Activated T-helper 17 cell treated with anti-CD3 and anti-CD28 coated beads, Interleukin-2, amount 50 U/mL, for 72 hours (primary cell): ENCODE measurements at places on chromosomes 4 and X. TPM values are rescaled to one million over a fixed set of nuclear protein-coding genes. Genes with fewer than 3 reads are reported as not detected.

The PABPC1L2A gene
- total RNA-seq = not detected

The DCHS2 gene
- not detected for total RNA-seq

The UGT2B11 gene
- not detected for total RNA-seq

The LUZP4 gene
- not detected for total RNA-seq

The LRCH2 gene
- total RNA-seq = not detected

The HELT gene
- total RNA-seq = not detected

The LRP2BP gene
- 1.2 TPM for total RNA-seq

The RWDD4 gene
- 16.7 TPM for total RNA-seq

The ZNF41 gene
- 12.2 TPM for total RNA-seq

The BANK1 gene
- 0.50 TPM for total RNA-seq

The AR gene
- total RNA-seq = 0.03 TPM

The GPR143 gene
- total RNA-seq = not detected

DNA sequence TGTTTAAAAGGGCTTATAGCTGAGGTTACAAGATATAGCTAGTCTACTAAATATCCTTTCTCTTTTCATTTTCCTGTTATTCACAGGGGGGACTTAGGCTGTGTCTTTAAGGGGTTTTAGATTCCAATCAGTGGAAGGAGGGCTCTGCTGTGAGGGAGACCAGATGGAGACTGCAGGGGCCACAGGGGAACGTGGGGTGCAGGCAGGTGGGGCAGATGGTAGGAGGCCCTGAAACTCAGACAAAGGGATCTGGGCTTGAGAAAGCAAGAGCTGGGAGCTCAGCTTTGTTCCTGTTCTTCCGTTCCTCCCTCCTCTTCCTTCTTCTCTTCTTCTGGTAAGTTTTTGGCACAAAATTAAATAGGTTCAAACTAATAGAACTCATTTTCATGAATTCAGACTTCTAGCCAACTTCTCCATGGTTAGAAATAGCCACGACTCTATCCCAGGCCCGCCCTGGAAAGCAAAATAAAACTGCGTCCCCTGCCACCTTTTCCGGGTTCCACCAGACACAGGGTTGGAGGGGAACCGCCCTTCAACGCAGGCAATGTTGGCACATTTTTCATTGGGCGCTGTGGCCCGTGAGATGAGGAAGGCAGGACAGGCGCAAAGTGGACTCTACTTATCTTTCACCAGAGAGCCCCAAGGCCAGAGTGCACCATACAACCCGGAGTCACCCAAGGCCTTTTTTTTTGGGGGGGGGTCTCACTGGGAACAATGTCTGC is 3.5 kb upstream of the TMSB4X start:
- ATAC-seq = peak; percentile 27

DNA sequence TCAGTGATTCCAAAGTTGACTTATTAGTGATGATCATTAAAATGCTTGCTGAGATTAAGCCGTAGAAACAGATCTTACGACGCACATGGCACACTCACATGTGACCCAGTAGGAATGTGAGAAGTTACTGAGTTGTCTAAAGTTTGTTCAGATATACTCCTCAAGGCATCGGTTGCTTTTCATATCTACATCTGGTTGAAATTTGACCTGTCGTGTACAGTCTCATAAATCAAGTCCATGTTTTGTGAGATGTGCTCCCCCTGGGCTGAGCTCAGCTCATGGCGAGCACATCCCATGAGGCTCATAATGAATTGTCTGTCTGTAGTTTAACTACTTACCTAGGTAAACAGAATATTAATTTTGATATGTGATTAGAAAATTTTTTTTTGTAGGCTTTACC is 67.0 kb downstream of the TNIP2 start:
- ATAC-seq = no peak

DNA sequence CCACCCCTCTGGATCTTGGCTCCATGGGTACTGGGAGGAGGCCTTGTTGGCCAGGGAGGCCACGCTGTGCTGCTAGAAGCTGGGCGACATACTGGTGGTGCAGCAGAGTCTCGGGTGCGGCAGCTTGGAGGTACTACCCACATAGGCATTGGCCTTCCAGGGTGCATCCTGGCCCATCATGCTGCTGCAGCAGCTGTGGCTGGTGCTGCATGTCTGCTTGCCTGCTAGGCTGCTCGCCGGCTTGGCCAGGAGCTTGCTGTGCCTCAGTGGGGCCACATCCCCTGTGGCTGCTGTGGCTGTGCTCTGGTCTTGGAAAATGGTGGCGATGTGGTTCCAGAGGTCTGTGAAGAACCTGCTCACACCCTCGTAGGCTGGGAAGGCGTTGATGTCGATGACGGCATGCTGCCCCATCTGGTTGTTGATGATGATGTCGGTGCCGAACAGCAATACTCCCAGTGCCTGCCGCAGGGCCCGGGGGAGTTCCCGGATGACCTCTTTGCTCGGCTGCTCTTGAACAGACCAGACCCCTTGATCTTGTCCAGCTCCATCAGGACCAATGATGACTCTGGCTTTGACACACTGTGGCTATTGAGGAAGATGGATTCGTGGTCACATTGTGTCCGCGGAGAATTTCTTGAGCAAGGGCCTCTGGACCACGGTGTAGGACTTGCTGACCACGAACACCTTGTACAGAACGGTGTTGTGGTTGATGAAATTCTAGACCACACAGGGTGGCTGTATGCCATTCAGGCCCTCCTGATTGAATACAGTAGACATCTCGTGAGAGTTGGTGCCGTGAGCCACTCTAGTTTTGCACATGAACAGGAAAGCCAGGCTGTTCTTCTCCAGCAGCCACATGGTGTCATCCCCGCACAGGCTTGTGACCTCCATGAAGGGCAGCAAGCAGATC is 11.8 kb downstream of the RBM10 start:
- ATAC-seq = no peak

GRCh38 chr4:102687982-102688433 is 72.8 kb downstream of the MANBA start:
- ATAC-seq = no peak

DNA sequence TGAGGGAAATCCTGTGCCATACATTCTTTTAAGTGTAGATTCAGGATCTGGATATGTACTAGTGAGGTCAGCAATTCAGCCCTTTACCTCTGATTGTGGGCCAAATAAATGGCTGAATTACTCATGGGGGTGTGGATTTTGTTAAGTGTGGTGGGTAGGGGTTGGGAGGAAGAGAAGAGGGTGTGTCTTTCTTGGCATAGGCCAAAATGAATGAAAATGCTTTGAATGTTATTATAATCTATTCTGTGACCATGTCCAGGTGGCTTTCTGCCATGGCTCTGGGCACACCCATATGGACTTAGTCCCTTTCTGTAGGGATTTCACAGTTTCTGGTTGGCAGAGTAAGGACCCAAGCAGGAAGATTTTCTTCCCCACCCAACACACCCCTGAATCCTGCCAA is 244.3 kb downstream of the CBR4 start:
- ATAC-seq = no peak

GRCh38 chrX:118554511-118554910 is 58.9 kb downstream of the DOCK11 start:
- ATAC-seq = peak; percentile 86

DNA sequence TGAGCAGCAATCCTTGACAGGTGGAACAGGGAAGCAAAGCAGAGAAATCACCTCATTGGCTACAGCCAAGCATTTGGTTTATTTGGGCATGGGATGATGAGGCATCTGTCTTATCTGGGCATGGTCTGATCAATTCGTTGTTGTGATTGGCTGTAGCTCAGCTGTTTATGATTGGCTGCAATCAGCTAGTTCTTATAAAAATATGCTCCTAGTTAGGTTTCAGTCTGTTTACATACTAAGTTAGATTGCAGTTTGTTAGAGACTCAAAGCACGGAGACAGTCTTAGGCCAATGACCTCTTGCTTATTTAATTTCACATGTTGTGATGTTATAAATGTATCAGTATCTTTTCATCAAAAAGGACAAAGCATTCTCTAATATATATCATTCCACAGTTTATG is 312.0 kb downstream of the PDGFC start:
- no peak for ATAC-seq

GRCh38 chr4:3243136-3243780 is 5.7 kb upstream of the MSANTD1 start:
- ATAC-seq = no peak

DNA sequence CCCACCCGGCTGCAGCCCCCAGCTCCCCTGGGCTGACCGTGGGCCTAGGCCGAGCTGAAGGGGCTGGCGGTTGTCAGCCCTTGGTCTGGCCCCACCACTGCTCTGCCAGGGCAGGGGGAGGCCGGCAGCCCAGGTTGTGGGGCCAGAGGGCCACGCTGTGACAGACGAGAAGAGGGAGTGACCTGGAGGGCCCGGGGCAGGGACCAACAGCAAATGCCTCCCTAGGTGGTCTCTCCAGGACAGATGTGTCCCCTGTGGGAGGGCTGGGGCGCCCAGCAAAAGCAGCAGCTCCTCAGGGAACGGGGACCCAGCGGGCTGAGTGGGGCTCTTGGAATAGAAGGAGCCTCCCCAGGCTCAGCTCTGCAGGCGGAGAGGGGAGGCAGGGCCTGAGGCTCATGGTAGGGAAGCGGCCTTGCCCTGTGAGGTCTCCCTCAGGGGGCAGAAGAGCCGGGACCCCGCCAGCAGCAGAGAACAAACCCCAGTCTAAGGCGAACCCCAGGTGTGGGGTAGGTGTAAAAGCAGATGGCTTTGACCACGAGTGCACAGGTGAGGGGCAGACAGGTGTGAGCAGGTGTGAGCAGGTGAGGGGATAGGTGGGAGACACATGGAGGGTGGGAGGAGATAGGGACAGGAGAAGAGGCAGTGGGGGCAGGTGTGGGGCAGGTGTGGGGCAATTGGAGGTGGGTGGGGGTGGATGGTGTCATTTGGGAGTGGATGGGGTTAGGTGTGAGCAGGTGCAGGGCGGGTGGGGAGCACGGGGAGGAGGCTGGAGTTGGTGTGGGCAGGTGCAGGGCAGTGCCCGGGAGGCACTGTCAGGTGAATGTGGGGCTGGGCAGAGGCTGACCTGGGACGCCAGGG is 34.1 kb upstream of the SPON2 start:
- ATAC-seq = no peak

GRCh38 chr4:19803406-19803805 is 448.3 kb upstream of the SLIT2 start:
- ATAC-seq = no peak

- ATAC-seq = no peak
Observed at GRCh38 chr4:179328627-179329026, 1886.4 kb upstream of the AGA start.

DNA sequence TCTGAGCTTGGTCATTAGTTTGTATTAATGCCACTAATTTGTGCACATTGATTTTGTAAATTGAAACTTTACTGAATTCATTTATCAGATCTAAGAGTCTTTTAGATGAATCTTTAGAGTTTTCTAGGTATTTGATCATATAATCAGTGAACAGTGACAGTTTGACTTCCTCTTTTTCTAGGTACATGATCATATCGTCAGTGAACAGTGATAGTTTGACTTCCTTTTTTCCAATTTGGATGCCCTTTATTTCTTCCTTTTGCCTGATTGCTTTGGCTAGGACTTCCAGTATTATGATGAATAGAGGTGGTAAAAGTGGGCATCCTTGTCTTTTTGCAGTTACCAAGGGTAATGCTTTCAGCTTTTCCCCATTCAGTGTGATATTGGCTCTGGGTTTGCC is 421.4 kb upstream of the CPXCR1 start:
- ATAC-seq = no peak

- no peak for ATAC-seq
Observed at GRCh38 chrX:72568406-72569092, 4.1 kb downstream of the HDAC8 start.

DNA sequence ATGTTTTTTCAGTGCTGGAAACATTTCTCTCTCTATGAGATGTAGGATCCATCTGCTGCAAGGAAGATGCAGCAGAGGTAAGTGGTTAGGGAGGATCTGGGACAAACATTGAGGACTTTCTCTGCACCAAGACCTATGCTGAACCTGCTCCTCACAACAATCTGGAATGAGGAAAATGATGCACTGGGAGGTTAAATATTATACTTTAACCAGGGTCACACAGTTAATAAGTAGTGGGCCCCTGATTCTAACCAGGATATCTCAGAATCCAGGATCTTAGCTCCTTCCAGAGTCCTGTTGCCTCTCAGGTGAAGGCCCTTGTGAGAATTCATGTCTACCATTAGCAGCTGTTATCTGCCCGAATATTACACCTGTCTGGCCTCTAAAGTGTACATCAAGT is 7.0 kb downstream of the CXCL9 start:
- ATAC-seq = no peak

- ATAC-seq = peak; percentile 68
Observed at GRCh38 chr4:6674500-6675149, 19.1 kb upstream of the S100P start.

DNA sequence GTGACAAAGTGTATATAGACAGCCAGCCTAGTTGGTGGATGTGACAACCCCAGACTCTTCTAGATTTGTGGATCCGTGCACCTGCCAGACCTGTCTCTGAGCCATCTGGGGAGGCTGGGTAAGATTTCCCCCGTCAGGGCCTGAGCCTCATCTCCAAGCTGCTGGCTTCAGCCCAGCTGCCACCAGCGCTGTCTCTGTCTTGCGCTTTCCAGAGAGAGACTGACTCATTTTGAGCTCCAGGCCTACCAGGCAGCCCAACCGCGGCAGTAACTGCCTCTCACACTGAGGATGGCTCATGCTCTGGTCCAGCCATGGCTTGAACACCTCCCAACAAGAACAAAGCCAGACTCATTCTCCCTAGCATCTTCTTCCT is 26.4 kb downstream of the NOP14 start:
- ATAC-seq = peak; percentile 61

GRCh38 chr4:106344647-106344970 is 24.0 kb downstream of the GIMD1 start:
- ATAC-seq = no peak

DNA sequence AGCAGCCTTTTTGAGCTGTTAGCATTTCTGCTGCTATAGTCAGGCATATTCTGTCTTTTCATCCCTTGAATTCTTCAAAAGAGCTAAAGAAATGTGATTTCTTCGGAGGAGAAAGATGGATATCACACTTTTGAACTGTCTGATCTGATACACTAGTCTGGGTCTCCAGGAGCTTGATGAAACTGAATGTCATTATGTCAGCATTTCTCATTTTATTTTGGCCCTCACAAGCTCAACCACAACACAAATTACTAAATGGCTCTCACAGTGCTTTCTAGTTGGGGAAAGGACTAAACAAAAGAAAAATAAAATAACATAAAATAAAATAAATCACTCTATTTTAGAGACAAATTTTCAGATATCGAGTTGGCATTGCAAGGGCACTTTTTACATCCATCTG is 655.3 kb upstream of the SPANXN1 start:
- ATAC-seq = no peak

GRCh38 chrX:134502686-134503085 is 42.7 kb downstream of the HPRT1 start:
- no peak for ATAC-seq

GRCh38 chrX:30822068-30822681 is 66.9 kb downstream of the TAB3 start:
- ATAC-seq = no peak

GRCh38 chrX:113522814-113523213 is 682.2 kb upstream of the AMOT start:
- no peak for ATAC-seq

GRCh38 chrX:1542994-1543725 is 6.2 kb upstream of the P2RY8 start:
- no peak for ATAC-seq

- no peak for ATAC-seq
Observed at GRCh38 chrX:145178268-145178667, 69.0 kb upstream of the SPANXN1 start.
